ENCODE measurements at places on chromosomes 16 and 17. TPM values are rescaled to one million over a fixed set of nuclear protein-coding genes. Genes with fewer than 3 reads are reported as not detected.

The HCRT gene
- total RNA-seq = not detected

GRCh38 chr17:77373299-77374169, 232.8 kb downstream of the SEC14L1 start:
- ATAC-seq = peak; percentile 3

The PPY gene
- total RNA-seq = not detected

- peak; percentile 79 for ATAC-seq
Observed at GRCh38 chr16:68636818-68637217, 8.3 kb upstream of the CDH3 start.

DNA sequence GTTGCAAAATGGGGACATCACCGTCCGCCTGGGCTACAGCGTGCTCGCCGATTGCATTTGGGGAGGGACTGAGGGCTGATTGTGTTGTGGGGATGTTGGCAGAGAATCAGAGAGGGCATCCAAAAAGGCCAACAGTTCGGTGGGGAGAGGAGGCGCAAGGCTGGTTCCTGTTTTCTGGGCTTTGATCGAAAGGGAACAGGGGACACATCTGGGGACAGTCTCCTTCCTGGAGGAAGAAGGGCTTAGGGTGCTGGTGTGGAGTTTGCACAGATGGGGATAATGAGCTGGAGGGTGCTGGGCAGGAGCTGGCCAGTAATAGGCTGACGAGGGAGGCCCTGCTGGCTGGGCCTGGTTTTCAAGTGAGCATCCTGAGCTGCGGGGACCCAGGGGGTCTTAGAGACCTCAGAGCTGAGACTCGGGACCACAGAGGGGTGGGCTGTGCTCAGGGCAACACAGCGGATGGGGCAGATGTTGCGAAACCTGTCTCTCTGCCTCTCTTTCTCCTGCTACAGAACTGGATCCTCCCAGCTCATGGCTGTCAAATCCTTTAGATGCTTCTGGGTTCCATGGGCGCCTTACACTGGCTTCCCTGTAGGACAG, 288.7 kb downstream of the SEC14L1 start:
- ATAC-seq = no peak

The ZPBP2 gene
- not detected for total RNA-seq

DNA sequence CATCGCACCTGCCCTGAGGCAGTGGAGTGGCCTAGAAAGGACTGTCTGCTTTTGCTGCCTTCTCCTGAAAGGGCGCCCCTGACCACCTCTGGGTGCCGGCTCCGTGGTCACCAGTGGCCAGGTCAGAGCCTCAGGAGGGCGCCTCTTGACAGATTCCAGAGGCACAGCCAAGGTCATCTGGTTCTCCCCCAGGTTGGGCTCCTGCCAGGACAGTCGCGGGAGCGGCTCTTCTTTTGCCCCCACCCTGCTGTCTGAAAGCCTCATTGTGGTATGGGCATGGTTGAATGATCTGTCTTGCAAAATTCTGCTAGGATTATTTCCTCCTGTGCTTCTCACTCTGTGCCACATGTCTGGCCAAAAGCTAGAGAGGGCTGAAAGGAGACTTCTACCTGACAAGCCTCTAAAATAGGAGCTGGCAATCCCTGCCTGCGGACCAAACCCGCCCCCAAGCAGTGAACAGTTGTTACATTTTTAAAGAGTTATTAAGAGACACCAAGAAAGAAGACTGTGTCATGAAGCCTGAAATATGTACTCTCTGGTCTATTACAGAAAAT, 82.8 kb downstream of the SNX29 start:
- no peak for ATAC-seq

The ZNF597 gene
- 1.00 TPM for total RNA-seq

The ZNF771 gene
- 3.2 TPM for total RNA-seq

The FAM20A gene
- 13.6 TPM for total RNA-seq

The KRT33B gene
- total RNA-seq = not detected

DNA sequence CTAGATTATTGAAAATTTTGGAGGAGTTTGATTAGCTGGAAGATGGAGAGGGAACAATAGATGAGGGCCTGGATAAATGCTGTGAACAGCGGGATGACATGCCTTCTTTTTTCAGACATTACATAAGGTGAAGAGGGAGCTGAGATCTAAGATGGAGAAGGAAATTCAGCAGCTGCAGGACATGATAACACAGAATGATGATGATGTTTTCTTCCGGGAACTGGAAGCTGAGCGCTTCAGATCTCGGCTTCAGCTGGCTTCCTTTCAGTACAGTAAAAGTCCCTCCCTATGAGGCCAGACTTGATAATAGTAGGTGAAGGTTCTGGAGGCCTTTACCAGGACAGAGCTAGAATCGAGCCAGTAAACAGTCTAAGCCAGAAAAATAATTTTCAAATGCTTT, 30.7 kb downstream of the CEP95 start:
- no peak for ATAC-seq

GRCh38 chr16:53960954-53961616, 257.1 kb downstream of the FTO start:
- ATAC-seq = no peak

GRCh38 chr17:28112181-28112580, 69.7 kb downstream of the NLK start:
- ATAC-seq = no peak

- ATAC-seq = peak; percentile 78
Observed at GRCh38 chr17:35795007-35795870, at the start of gene MMP28. Gene MMP28, minus strand, starts transcription at chr17:35795641. Its CDS starts 264 bp downstream, at chr17:35795377.

GRCh38 chr17:4086041-4086483, 56.8 kb downstream of the ZZEF1 start:
- ATAC-seq = no peak

The PRSS27 gene
- total RNA-seq = 191 TPM

DNA sequence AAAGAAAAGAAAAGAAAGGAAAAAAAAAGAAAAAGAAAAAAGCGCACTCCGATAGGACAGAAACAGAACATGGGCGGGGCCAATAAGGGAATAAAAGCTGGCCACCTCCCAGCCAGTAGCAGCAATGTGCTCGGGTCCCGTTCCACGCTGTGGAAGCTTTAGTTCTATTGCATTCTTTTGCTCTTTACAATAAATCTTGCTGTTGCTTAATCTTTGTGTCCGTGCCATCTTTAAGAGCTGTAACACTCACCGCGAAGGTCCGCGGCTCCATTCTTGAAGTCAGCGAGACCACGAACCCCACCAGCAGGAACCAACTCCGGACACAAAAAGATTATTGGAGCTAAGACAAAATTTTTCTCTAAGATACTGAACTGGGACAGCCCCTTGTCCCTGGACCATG, 3.1 kb upstream of the ARL5C start:
- no peak for ATAC-seq

The MYH1 gene
- not detected for total RNA-seq

All from esophagus mucosa (tissue), 1 donor.